ENCODE measurements at places on chromosomes 5 and 9. TPM values are rescaled to one million over a fixed set of nuclear protein-coding genes. Genes with fewer than 3 reads are reported as not detected.

DNA sequence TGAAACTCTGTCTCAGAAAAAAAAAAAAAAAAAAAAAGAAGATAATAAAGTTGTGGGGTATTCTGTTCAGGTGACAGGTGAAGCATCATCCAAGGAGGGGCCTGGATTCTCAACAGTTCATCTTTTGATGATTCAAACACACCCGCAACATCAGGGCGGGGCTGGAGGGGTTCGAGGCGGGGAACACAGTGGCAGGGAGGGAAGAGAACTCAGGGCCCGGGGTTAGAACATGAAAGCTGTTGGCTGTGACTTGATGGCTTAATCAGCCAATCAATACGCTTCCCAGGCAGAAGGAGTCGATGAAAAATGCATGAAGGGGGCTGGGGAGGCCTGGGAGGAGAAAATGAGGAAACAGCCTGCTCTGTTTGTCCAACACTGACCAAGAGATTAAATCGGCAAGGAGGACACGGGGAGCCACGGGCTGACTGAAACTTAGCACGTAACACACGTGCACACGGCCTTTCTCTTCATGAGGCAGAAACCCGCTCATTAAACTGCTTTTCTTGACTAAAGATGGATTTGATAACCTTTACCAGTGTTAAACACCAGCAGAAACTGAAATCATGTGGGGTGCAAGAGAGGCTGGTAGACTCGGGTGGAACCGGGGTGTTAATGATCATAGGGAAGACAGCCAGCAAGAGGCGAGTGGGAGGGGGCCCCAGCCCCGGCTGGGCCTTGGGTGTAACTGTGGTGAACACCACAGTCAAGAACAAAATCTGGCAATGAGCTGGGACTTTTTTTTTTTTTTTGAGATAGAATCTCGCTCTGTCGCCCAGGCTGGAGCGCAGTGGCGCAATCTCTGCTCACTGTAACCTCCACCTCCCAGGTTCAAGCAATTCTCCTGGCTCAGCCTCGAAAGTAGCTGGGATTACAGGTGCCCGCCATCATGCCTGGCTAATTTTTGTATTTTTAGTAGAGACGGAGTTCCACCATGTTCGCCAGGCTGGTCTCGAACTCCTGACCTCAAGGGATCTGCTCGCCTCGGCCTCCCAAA is 105.7 kb upstream of the RAPGEF1 start:
- DNase-seq: no peak

- no peak for DNase-seq
Observed at GRCh38 chr5:159861086-159861485, 55.2 kb upstream of the ADRA1B start.

- no peak for DNase-seq
Observed at GRCh38 chr5:128052780-128053179, 30.8 kb upstream of the SLC12A2 start.

DNA sequence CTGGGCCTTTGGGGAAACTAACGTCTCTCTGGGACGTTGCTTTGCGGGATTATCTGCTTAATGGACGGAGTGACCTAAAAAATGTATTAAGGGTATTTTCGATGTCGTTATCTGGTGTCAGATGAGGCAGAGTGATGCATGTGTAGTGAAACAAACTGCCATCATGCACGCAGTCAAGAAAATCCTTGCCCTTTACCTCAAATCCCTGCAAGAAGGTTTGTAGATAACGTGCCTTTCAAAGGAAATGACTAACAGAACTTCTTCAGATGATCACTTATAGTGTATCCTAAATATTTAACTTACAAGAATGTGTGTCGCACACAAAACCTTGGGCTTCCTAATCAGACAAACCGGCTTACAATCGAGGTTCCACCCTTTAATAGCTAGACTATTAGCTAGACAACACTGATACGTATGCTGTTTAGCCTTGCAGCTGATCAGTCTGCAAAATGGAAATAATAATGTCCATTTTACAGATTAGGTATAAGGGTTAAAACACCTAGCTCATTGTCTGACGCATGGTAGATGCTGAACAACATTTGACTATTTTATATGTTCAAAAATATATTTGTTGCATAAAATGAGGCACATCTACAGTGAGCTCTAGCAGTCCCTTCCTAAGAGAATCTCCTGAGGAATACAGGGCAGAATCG is 541 bp upstream of the TBCA start:
- no peak for DNase-seq

GRCh38 chr9:136896027-136896426 is 9.7 kb downstream of the TRAF2 start:
- no peak for DNase-seq

- no peak for DNase-seq
Observed at GRCh38 chr9:136942112-136942880, 2.2 kb downstream of the FBXW5 start.

GRCh38 chr9:99341686-99342085 is 119.6 kb downstream of the SEC61B start:
- DNase-seq: no peak

GRCh38 chr5:126055348-126055729 is 367.9 kb upstream of the GRAMD2B start:
- no peak for DNase-seq

RABEPK gene
- total RNA-seq: 18.2 TPM

TAF11L4 gene
- not detected for total RNA-seq

SMIM33 gene
- total RNA-seq: not detected

Data from hepatocyte (in vitro differentiated cells).